ENCODE measurements at places on chromosomes 7 and 10.
A peak's percentile ranks its signal among the peaks of the same experiment; 100 is the strongest.

DNA sequence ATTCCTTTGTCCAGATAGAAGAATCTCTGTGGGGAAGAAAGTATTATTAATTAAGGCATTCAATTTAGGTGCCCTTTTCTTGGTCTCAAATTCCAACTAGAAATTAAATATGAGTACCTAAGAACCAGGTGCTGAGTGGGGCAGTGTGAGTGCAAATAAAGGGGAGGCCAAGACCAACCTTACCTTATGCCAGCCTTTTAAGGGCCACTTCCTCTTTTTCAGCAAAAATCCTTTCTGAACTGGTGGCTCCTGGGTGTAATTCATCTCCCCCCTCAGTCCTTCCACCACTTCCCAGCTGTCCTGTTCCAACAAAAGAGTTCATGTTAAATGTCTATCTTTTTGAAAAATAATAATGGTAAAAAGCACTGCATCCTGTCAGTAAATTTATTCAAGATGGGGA is 108.2 kb downstream of the OSBPL3 start:
- no peak for DNase-seq

DNA sequence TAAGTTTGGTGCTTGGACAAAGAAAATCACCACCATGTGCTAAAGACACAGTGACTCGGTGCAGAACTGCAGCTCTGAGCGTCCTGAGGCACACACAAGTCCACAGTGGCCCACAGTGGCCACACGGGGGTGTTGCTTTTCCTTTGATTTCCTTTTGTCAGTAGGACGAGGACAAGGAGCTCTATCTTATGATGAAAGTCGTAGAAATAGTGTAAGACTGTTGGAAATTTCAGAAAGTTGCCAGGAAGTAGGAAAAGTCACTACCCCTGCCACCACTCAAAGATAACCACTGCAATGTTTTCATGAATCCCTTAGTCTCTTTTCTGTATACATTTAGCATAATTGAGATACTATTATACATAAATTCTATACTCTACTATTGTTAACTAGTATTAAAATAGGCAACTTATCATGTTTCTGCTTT is 146.0 kb downstream of the TNS3 start:
- DNase-seq: peak; percentile 92

- DNase-seq: no peak
Observed at GRCh38 chr10:99682032-99682431, 22.7 kb downstream of the ENTPD7 start.

DNA sequence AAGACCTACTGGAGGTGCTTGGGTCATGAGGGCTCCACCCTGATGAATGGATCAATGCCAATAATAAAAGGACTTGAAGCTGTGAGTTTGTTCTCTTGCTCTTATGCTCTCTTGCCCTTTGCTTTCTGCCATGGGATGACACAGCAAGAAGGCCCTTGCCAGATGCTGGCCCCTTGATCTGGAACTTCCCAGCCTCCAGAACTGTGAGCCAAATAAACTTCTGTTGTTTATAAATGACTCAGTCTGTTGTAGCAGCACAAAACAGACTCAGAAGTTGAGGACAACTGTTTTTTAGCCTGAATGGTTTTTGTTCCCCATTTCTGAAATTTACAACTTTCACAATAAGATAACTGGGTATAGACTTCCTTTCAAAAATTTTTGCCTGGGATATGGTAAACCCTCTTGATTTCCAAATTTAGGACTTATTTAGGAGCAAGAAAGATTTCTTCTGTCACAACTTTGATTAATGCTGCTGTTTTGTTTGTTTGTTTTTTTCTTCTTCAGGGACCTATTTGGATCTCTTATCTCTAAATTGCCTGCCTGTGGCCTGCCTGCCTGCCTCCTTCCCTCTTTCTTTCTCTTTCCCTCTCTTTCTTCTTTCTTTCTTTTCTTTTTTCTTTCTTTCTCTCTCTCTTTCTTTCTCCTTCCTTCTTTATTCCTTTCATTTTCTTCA is 12.1 kb downstream of the ENTPD1 start:
- peak; percentile 47 for DNase-seq

DNA sequence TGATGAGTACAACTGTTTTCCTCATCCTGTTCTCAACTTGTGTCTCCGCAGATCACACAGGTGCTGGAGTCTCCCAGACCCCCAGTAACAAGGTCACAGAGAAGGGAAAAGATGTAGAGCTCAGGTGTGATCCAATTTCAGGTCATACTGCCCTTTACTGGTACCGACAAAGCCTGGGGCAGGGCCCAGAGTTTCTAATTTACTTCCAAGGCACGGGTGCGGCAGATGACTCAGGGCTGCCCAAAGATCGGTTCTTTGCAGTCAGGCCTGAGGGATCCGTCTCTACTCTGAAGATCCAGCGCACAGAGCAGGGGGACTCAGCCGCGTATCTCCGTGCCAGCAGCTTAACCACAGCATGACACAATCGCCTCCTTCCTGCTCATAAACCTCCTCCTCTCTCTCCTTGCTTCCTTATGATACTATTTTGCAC is 126.7 kb upstream of the PRSS58 start:
- no peak for DNase-seq

GRCh38 chr10:120493411-120494312 is 36.6 kb downstream of the PLPP4 start:
- no peak for DNase-seq

- no peak for DNase-seq
Observed at GRCh38 chr7:137453356-137453755, 109.8 kb upstream of the PTN start.

- DNase-seq: no peak
Observed at GRCh38 chr7:12327922-12328321, 75.7 kb downstream of the VWDE start.

DNA sequence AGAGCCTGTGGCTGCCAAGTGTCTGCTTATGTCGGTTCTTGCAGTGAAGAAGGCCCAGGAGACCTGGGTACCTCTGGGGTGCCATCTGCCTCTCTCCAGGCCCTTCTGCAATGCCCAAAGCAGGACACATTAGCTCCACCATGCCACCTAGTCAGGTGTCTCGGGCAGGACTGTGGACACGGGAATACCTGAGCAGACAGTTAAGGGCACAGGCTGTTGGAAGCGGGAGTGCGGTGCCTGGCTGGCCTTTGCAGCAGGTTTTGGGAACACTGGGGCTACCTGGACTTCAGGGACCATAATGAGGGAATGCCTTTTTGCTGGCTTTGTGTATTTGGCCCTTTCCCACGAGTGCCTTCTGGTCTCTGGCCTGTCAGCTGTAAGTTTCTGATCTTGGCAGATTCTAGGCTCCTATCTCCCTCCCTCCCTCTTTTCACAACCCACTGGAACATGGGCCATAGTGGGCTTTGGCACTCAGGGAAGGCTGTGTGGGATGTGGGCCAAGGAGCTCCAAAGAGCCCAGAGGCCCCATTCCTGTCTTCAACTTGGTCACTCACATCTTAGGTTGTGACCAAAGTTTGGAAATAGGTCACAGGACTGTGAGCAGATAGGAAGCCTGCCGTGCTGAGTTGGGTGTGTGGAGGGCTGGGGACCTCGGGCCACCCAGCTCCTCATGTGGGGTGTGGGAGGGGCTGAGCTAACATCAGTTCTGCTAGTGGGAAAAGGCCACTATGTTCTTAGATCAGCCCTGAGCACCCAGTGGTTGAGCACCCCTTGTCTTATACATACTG is 41.5 kb upstream of the CXCL12 start:
- no peak for DNase-seq

GRCh38 chr7:124700655-124701054 is 64.9 kb downstream of the GPR37 start:
- DNase-seq: no peak

DNA sequence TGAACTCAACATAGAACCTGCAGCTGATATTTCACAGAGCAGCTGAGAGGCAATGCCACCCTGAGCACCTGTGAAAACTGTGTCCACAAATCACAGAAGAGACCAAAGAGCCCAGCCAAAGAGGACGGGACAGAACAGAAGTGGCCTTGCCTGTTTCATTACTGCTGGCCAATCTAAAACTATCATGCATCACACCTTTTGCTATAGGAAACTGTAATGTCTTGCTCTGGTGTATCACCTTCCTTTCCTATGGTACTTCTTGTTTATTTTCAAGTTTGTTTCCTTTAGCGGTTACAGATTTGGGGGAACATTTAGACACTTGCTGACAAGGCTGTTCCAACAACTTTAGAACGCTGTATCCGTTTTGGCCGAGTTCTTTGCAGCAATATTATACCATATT is 80.3 kb downstream of the PIP4K2A start:
- no peak for DNase-seq

DNA sequence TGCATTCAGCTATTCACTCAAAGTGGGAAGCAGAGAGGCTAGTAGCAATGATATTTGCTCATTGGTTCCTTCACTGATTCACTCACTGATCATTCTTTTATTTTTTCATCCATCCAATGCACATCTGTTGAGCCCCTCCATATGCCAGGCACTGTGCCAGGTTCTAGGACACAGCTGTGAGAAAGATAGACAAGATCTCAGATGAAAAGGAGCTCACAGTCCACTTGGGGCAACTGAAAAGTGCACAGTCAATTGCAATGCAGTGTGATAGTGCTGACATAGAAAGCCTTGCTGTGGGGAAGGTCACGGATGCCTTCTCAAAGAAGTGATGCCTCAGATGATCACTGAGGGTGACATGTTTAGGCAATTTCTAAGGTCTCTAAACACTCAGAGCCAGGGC is 262.3 kb downstream of the PTEN start:
- DNase-seq: no peak

DNA sequence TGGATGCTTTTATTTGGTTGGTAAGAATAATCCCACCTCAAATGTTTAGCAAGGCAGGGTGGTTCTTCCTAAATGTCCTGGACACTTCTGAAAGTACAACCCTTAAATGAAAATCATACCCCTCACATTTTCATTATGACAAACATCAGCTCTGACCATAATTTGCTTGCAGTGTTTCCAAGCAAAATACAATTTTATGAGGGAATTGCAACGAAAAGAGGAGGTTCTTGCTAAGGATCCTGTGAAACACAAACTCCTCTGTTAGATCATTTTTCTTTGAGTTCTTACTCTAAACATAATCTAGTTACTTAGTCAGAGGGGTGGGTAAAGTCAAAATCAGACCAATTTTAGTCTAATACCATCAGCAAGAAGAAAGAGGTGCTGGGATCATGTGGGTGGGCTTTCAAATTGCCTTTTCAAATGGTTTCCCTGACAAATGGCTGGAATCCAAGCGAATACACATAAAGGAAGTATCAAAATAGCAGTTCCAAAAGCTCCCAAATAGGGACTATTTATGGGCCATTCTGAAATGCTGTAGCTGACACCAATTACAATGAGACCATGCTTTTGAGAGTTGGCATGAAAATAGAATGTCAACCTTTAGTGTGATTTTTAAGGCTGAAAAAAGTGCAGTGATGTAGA is 164.9 kb upstream of the INHBA start:
- no peak for DNase-seq

- no peak for DNase-seq
Observed at GRCh38 chr10:29056729-29057128, 232.1 kb upstream of the LYZL1 start.

- DNase-seq: no peak
Observed at GRCh38 chr7:50848203-50848602, 65.5 kb upstream of the GRB10 start.

- DNase-seq: no peak
Observed at GRCh38 chr10:102419269-102420180, 940 bp upstream of the PSD start.

GRCh38 chr10:116589926-116590325 is 833 bp upstream of the PNLIPRP1 start:
- no peak for DNase-seq

DNA sequence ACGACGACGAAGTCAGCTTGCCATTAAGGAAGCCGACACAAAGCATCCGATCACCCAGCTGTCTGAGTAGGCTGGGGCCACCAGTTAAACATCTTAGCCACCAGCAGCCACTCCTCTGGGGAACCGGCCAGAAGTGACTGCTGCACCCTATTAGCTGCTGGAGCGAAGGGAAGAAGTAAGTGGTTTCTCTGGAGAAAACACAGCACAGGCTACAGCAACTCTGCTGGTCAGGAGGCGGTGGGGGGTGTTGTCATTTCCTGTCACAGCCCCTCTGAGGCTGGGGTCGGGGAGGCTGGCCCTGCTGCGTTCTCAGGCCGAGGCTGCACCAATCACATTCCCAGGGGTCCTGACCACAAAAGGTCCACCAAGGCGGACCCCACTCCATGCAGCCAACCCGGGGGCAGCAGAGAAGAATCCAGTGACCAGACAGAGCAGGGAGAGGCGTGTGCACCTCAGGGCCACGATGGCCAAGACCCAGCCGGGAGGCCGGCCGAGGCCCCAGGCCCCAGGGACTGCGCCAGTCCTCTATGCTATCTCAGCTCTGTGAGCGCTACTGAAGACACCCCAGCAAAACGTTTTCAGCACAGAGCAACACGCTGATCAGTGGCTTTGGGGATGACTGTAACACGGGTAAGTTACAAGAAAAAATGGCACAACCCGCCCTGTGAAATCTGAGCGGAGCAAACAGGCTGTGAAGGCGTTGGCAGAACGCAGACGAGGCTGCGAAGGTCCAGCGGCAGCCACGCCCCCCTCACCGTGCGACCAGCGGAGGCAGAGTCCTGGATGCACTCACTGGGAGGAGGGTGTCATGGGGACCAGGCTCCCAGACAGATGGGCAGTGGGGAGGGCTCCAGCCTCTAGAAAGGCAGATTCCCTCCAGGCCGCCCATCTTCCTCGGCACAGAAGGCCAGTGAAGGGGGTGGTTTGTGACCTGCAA is 24.8 kb downstream of the STK32C start:
- no peak for DNase-seq

- peak; percentile 42 for DNase-seq
Observed at GRCh38 chr10:77531441-77532001, 106.1 kb downstream of the KCNMA1 start.

- DNase-seq: no peak
Observed at GRCh38 chr10:124353896-124354295, 64.8 kb downstream of the OAT start.

DNA sequence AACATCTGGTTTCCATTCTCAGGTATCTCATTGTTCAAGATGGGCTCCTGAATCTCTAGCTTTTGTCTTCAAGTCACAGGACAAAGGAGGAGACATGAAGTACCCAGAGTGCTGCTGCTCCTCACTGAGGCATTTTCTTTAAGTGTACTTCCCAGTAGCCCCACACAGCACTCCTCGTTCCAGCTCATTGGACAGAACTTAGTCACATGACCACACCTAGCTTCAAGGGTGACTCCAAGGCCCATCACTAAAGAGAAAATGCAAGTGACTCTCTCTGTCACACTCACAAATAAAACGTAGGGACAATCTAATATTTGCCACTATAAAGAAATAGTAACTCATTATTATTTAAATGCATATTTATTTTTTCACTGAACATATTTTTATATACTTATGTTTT is 58.3 kb upstream of the NEUROD6 start:
- DNase-seq: no peak

DNA sequence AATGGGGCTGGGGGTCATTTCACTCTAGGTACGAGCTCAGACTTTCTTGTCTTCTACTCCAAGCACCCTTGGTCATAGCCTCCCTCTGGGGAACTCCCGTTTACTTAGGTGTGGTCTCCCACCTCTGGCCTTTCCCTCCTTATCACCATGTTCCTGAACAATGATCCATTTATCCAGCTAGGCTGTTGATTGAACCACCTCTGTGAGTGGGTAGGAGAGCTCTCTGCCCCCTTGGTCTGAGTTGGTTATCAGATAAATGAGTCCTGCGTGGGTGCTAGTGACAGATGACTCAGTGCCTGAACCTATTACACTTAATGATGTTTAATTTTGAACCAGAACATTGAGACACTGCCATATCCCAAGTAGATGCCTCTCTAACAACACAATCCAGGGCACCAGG is 9.4 kb downstream of the BLNK start:
- DNase-seq: no peak

All from fibroblast of the conjunctiva (primary cell).